NCI-H748 treated with DMSO at 0.1 percent for 48 hours (cell line): ENCODE measurements at places on chromosomes 6 and 20.
A peak's percentile ranks its signal among the peaks of the same experiment; 100 is the strongest.

- DNase-seq: no peak
These were observed 30.4 kb downstream of the ZC3H12D start for GRCh38 chr6:149454346-149454848.

GRCh38 chr6:83051377-83052172 is 14.1 kb downstream of the UBE3D start:
- peak; percentile 80 for DNase-seq

DNA sequence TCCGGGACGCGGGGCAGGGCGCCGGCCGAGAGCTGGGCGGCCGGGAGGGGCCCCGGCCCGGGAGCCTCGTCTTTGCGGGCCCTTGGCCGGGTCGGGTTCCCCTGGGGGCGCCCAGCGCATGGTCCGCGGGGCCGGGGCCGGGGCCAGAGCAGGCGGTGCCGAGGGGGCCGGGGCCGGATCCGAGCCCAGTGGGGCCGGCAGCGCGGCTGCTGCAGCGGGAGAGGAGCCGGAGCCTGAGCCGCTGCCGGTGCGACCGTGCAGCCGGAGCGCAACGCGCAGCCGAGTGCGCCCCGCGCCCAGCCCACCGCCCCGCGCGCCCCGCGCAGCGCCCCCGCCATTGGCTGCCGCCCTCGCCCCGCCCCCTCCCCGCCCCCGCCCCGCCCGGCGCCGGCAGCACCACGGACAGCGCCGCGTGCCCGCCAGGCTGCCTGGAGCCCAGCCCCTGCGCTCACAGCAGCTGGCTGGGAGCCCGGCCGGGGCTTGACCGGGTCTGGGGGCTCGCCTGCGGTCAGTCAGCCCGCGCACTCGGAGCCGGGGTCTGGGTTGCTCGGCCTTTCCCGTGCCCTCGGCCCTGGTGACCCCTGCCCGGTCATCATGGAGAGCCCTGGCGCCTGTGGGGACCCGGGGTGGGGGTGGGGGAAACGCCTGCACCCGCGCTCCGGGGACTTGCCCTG is at the start of gene HRH3:
Gene HRH3, minus strand, starts transcription at position 287 of the 674 bp plus-strand sequence. CDS start 308 bp downstream, outside the sequence.
- DNase-seq: no peak

DNA sequence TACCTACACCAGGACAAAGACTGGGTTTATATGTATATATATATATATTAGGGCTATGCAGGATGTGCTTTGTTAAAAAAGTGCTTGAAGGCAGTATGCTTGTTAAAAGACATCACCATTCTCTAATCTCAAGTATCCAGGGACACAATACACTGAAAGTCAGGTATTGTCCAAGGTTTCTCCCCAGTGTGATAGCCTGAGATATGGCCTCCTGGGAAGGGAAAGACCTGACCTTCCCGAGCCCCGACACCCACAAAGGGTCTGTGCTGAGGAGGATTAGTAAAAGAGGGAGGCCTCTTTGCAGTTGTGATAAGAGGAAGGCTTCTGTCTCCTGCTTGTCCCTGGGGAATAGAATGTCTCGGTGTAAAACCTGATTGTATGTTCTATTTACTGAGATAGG is 156.9 kb downstream of the GPX5 start:
- no peak for DNase-seq

DNA sequence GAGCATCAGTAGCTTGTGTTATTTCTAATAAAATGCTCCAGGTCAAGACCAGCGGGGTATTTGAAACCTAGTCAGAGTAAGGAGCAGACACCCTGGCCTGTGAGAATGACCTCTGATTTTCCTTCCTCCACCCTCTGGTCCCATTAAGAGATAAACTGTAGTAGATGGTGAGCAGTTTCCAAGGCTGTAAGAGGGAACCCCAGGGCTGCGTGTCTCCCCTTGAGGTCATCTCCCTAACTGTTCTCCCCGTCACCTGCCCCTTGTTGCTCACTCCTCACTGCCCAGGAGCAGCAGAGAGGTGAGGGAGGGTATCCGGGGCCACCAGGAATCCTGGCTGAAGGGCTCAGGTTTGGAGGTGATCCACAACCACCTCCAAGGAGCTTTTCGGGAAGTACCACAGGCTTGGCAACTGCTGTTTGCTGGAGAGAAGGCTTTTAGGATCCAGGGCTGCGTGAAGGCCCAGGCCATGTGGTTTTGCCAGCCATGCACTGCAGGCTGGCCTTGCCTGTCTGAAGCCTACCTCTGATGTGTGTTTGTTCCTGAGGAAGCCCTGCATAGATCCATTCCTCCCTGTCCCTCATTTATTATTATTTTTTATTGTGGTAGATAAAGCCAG is 62.5 kb downstream of the RREB1 start:
- no peak for DNase-seq

- DNase-seq: no peak
These were observed 183.4 kb downstream of the PREX1 start for GRCh38 chr20:48644286-48644828.

GRCh38 chr6:112298816-112299281 is 44.5 kb upstream of the LAMA4 start:
- DNase-seq: no peak

GRCh38 chr6:704046-704445 is 11.1 kb upstream of the EXOC2 start:
- DNase-seq: no peak

GRCh38 chr20:63939061-63939935 is 16.9 kb downstream of the UCKL1 start:
- no peak for DNase-seq

- DNase-seq: no peak
These were observed at the start of gene CLPSL2 for GRCh38 chr6:35776364-35777215. CLPSL2 (plus strand) TSS chr6:35776598; CDS start chr6:35776619, 21 bp downstream.

DNA sequence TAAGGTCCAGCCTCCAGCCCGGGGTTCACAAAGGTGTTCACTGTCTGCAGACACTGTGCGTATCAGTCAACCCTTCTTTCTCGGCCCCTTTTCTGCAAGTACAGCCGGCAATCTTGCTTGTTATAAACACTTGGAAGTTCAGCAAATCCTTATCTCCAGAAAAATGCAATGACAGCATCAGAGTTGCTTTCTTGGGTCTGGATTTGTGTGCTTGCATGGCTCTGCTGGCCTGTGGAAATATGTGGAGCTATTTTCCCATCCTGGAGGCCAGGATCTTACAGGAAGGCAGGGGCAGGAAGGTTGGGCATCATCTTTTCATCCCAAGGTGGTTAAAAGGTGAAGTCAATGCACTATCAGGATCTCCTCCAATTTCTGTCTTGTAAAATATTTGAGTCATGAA is 100.3 kb downstream of the SMOC2 start:
- DNase-seq: no peak

DNA sequence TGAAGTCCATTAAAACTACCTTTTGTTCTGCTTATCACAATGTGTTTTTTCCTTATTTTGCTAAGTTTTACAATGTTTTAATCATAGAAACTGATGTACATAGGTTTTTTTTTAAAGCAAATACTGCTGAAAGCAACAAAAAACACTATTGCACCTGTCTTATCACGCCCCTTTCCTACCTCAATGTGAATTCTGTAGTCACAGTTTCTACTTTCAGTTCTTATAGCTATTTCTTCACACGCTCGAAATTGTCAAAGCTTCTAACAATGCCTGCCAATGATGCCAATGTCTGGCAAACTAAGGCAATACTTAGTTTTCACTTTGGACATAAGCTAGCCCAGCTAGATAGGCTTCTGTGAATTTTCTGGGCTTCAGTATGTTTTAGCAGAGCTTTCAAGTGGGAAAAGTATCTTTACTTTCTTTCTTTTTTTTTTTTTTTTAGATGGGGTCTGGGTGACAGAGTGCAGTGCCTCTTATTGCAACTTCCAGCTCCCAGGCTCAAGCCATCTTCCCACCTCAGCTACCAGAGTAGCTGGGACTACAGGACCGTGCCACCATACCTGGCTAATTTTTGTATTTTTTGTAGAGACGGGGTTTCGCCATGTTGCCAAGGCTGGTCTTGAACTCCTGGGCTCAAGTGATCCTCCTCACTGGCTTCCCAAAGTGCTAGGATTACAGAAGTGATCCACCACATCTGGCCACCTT is 85.5 kb upstream of the HTR1B start:
- no peak for DNase-seq

- no peak for DNase-seq
These were observed 86.6 kb upstream of the QKI start for GRCh38 chr6:163327921-163328320.

DNA sequence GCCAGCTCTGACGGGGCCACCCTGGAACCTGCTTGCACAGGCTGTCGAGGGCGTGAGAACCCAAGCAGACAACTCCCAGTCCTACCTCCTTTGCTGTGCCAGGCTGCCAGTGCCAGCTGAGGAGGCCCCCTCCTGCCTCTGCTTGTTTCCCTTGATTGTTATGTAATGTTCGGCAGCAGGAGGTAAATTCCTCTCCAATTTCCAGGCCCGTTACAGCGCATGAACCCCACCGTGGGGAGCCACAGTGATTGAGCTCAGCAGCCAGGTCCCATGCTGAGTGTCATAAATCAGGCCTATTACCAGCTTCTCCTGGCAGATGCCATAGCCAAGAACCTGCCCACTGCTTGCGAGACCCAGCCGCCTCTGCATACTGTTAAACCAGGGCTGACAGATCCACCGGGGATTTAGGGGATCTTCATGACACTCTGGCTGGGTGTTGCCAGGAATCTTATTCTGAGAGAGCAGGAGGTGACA is 320.5 kb downstream of the DHX35 start:
- no peak for DNase-seq

GRCh38 chr20:31966991-31967655 is 828 bp upstream of the XKR7 start:
- DNase-seq: no peak

- DNase-seq: no peak
These were observed 25.9 kb downstream of the LYRM4 start for GRCh38 chr6:5234874-5235273.

- no peak for DNase-seq
These were observed 129.5 kb downstream of the LRRC1 start for GRCh38 chr6:53924277-53924676.

DNA sequence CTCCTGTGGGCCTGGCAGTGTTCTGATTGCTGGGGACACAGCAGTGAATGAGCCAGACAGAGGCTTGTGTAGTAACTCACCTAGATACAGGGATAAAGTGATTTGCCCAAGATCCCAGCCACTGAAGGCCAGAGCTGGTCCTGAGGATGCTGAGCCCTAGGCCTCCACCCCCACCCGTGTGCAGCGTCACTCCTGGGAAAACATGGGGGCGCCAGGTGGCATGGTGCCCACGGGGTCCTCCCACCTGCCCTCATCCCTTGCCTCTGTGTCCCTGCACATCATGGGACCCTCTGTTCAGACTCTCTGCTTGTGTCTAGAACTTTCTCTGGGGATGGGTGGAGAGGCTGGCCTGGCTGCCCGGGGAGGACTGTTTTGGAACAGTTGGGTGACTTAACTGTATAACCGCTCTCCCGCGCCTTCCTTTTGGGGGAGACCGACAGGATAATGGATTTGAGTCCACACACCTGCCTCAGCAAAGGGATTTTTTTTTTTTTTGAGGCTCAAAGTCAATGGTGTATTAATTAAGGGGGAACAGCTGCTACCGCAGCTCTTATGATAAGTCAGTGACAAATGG is 19.6 kb downstream of the LEMD2 start:
- no peak for DNase-seq

- DNase-seq: no peak
These were observed 170.3 kb upstream of the TAB2 start for GRCh38 chr6:149147195-149147594.

GRCh38 chr6:3482869-3483268 is 26.0 kb upstream of the SLC22A23 start:
- DNase-seq: no peak

GRCh38 chr6:121533321-121533841 is 97.9 kb downstream of the GJA1 start:
- no peak for DNase-seq

DNA sequence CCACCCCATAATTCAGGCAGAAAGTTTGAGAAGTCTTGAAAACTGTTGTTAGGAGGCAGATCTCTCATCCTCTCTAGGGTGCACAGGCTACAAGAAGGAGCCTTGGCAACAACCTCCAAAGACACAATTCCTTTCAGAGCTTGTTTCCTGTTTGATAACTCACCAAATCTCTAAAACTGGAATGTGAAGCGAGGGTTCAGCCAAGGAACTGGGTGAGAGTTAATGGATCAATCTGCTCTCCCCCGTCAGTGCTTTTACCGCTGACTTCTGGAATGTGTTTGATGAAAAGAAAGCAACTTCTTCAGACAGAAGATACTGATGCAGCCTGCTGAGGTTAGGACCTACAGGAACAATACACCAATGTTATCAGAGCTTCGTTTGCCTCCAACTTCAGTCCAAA is 171.8 kb upstream of the BMP2 start:
- no peak for DNase-seq

DNA sequence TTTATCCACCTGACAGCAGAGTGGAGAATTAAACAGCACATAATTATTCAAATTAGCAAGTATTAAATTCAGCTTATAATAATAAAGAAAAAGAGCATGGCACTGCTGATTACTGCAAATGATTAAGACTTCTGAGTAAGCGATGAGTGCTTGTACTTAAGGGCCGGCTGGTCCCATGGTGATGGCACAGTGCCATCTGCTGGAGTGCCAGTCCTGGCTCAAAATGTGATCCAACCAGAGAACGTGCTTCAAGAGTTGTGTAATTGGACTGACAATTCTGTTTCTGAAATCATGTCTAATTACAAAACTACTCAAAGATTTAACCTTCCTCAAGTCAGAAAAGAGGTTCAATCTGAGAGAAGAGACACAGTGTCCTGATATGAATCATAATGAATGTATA is 181.6 kb upstream of the RGS17 start:
- peak; percentile 30 for DNase-seq

GRCh38 chr20:22821081-22821727 is 213.9 kb upstream of the SSTR4 start:
- DNase-seq: no peak

DNA sequence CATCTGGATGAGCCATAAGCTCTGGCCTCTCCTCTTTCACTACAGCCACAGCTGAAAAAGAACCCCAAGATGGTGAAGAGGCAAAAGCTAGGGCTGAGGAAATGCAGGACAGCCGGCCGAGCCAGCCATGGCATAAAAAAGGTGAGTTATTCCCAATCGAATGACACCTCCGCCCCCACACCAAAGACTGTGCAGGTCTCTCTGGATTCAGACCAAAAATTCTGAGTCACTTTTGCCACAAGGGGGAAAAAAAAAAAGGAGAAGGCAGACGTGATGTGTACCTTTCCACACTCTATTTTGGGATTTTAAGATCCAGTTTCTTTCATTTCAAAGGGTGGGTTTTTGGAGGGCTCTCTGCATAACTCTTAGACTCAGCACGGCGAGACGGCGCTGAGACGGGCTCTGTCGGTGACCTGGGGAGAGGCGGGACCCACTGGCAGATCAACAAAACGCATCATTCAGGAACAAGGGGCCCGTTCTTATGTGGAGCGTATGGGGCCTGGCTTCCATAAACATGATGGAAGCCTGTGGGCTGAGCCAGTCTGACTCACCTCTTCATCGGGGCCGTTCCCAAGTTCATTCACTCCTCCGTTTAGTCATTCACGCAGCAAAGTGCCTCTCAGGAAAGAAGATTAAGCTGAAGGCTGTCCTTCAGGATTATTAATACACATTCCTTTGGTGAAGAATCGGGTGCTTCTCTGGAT is 54.8 kb downstream of the NFATC2 start:
- DNase-seq: no peak
